ENCODE measurements at places on chromosomes 7 and 10. TPM values are rescaled to one million over a fixed set of nuclear protein-coding genes. Genes with fewer than 3 reads are reported as not detected.

Gene TRPV5
- total RNA-seq = not detected

Gene SFMBT2
- total RNA-seq = 3.0 TPM

Gene TAS2R3
- not detected for total RNA-seq

Gene ELMO1
- total RNA-seq = 18.9 TPM

Gene ENTPD1
- 4.9 TPM for total RNA-seq

Gene RNF148
- not detected for total RNA-seq

Gene DKK1
- total RNA-seq = not detected

Gene ATP6V0E2
- total RNA-seq = 12.9 TPM
